ENCODE measurements at places on chromosomes 1 and 21.

- DNase-seq = no peak
Measured at GRCh38 chr1:78511334-78511733, 20.6 kb downstream of the PTGFR start.

DNA sequence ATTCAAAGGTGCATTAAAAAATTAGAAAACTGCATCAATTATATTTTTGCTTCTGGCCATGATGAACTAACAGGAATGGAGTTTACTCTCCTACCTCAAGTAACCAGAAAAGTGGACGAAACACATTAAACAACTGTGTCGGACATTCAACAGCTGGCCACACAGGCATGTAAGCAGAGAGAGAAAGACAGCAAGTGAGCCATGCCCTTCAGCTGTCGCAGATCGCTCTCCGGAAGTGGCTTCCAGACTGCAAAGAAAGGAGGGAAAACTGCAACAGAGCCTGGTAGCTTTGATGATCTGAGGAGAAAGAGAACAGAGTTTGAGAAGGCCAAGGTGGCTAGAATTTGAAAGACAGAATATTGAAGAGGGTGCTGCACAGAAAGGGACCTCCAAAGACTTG, 557.2 kb downstream of the MATN1 start:
- no peak for DNase-seq

- DNase-seq = no peak
Measured at GRCh38 chr1:212488436-212489283, 55.9 kb downstream of the NENF start.

GRCh38 chr21:34530261-34530660, 18.3 kb upstream of the KCNE1 start:
- no peak for DNase-seq

DNA sequence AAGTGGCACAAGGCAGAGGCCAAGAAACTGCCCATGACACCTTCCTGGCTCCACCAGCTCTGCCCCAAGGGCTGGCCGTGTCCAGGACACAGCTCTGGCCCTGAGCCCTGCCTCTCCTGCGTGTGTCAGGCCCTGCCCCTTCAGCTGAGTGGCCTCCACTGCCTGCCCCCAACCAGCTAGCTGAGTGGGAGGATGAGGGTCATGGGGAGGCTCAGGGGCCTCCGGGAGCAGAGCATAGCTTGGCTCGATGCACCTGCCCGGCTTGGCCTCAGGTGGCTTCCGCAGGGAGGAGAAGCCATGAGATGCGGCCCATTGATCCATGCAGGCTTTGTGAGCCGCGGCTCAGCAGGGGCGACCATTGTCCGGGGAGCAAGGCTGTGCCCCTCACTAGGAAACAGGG, 108.7 kb upstream of the TTC34 start:
- no peak for DNase-seq

- DNase-seq = no peak
Measured at GRCh38 chr1:178504286-178504685, 7.5 kb upstream of the CLEC20A start.

DNA sequence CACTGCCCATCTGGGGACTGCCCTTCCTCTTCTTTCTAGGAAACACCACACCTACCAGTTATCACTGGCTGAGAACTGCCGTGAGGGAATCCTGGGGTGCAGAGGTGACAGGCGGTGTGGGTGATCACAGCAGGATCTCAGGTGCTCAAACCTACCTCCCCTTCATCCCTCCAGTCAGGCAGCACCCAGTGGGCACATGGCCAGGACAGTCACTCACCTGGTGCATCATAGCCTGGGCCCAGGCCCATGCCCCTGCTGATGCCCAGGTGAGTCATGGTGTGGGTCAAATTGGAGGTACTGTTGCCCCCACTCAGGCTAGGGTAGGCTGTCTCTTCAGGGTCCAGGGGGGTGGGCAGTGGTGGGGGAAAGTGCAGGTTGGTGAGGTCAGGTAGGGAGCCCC, 5.3 kb upstream of the DENND4B start:
- no peak for DNase-seq

Data from upper lobe of right lung (tissue), 1 donor.